ENCODE measurements at places on chromosomes 12 and 14. TPM values are rescaled to one million over a fixed set of nuclear protein-coding genes. Genes with fewer than 3 reads are reported as not detected.

GRCh38 chr14:79271122-79271521 is 940.2 kb downstream of the DIO2 start:
- no peak for DNase-seq

- DNase-seq: no peak
Measured at GRCh38 chr14:77246784-77247183, 24.2 kb downstream of the NGB start.

GRCh38 chr14:105096206-105096875 is 31.1 kb upstream of the GPR132 start:
- no peak for DNase-seq

GRCh38 chr14:76267322-76268046 is 108.5 kb upstream of the ESRRB start:
- DNase-seq: peak; percentile 55

GRCh38 chr14:88327497-88327896 is 4.4 kb upstream of the KCNK10 start:
- DNase-seq: no peak

DNA sequence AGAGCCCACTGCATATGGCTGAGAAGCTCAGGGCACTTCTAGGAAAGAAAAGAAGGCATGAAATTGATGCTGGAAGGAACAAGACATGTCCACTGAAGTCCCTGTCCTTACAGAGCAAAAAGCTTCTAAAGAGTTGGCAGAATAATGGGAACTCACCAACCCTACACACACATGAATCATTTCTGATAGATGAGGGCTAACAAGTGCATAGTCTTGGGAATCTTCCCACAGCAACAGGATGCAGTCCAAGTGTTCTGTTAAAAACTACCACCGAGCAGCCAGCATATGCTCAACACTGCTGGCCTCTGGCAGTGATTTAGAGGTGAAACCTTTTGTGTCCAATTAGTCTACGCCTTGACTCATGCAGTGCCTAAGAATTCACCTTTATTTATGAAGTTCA is 44.8 kb downstream of the RHOJ start:
- peak; percentile 79 for DNase-seq

DNA sequence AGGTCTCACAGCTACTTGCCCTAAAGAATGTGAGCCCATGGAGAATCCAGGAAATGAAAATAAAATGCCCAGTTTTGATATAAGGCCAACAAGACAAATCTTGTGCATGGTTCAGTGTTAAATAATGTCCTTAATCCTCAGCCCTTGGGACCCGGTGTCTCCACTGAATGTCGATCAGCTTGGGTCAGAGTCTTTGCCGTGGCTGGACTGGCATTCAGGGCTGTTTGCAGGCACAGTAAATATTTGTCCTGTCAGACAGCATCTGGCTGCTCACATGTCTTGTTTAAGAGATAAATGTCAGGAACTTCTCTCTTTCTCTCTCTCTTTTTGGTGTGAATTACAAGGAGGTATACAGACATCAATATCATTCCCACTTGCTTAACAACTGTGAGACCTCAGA is 452.5 kb downstream of the FUT8 start:
- no peak for DNase-seq

GRCh38 chr12:41802803-41803202 is 341.9 kb downstream of the GXYLT1 start:
- DNase-seq: no peak

- no peak for DNase-seq
Measured at GRCh38 chr12:1825382-1826102, 5.2 kb downstream of the LRTM2 start.

DNA sequence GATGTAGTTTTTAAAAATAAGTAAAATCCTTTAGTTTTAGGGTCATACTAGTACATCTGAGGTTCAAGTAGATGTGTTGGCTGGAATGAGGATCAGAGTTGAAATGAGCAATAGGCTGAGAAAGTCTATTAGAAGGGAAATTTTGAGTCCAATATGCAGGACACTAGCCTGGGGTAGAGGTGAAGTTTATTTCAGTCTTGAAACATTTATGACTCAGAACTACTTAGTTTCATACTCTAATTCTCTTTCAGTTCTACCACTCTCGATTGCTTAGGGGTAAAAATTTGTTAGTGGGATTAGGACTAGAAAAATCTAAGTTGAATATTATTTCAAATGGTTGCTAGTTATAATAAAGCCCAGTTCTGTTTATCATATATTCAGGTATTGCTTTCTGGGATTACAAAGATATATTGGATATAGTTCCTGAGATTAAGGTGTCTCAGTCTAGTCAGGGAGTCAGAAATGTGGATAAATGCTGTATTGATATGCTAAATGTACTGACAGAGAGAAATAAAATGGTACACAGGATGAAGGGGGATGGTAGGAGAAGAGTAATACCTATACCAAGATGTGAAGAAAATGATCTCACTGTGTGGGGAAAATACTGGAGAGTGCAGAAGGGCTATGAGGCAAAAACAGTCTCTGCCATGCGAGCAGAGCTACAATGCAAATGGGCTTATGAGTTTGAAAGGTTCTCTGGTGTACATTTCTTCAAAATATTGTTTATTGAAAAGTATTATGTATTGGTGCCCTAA is 395.8 kb upstream of the FBXO33 start:
- no peak for DNase-seq

DNA sequence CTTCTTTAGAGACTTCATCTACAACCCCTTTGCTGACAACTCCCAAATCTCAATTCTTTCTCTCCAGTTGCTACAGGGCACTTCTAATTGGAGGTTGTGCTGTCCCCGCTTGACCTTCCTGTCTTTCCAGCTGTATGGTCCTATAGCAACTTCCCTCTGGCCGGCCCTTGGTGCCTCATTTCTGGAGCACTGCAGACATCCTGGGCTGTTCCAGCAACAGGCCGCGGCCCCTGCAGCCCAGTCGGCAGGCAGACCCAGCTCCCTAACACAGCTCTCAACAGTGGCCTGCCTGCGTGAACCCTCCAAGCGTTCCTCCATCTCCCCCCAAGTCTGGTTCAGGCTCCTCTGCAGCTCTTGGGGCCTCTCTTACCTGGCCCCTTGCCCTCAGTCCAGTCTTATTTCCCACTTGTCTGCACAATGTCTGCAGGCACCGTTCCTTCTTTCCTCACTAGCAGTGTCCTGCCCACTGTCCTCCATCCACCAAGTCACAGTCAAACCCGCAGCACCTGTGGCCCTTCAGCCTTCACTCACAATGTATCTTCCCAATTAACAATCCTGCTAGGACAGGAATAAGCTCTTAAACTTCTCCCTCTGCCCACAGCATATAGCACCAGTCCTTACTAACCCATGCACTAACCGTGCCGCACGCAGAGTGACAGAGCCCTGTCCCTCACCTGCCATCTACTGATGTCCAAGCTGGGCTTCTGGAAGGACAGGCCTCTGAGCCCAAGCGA is 1.6 kb upstream of the EML1 start:
- no peak for DNase-seq

The AQP6 gene
- total RNA-seq: not detected

The TAS2R42 gene
- not detected for total RNA-seq

Measured in endothelial cell of umbilical vein (primary cell).